ENCODE measurements at places on chromosomes 16 and 17. TPM values are rescaled to one million over a fixed set of nuclear protein-coding genes. Genes with fewer than 3 reads are reported as not detected.
A peak's percentile ranks its signal among the peaks of the same experiment; 100 is the strongest.

DNA sequence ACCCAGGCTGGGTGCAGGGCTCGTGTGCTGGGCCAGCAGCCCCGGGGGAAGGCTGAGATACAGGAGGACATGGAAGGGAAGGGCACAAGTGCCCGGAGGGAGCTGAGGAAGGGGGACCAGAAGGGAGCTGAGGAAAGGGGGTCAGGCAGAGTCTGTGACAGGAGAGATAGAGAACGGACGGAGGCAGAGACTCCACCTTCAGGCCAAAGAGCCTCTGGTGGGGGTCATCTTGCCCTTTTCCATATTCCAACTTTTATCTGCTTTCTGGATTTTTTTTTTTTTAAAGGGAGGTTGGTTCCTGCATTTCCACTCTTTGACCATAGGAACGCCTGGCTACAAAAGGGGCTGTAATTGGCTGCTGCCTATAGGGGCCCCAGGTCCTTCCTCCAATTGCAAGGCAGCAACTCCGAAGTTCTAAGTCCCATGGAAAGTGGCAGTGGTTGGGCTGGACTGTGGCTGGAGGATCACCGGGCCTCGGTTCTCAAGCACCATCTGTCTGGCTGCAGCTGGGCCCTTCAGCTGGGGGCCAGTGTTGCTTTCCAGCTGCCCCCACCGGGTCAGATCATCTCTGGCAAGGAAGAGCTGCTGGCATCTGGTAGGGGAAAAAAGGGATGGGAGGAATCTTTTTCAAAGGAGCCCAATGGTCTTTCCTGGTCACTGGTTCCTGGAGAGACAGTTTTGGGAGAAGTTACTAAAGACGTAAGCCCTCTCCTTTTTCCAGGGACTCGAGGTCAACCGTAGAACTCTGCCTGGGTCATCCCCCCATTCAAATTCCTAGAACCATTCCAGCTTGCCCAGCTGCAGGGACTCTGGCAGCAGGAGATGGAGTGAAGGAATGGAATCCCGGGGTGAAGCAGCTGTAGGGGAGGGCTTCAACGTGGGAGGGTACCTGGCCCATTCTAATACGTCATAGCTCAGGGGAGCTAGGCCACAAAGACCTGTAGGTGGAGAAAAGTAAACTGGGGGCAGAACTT is 13.1 kb upstream of the MRPS23 start:
- no peak for DNase-seq

Gene XYLT1
- 6.4 TPM for polyA plus RNA-seq

Gene GRIN2A
- 0.19 TPM for polyA plus RNA-seq

Gene CCL22
- 0.39 TPM for polyA plus RNA-seq

Gene SPNS2
- 30.7 TPM for polyA plus RNA-seq

DNA sequence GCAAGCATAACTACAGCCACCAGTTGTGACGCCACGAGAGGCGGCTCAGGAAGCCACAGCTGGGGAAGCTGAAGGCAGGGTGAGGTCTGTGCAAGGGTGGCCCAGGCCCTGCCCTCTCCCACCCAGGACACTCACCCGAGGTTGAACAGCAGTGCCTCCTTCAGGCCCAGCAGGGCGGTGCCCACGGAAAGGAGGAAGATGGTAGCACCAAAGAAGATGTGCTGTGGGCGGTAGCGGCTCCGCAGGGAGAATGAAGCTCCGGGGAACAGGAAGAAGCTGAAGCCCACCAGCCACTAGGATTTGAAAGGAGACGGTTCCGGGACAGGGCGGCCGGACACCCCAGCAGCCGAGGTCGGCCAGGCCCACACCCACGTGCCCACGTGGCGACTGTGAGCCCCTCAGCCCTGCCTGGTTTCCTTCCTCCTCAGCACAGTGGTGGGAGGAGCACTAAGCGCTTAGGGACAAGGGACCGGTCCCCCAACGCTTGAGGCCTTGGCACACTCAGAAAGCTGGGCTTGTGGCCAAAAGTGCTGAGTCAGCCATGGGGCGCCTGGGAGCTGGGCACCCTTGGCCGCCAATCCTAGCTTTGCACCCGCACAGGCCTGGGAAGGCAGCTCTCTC is 11.0 kb downstream of the CYB561 start:
- peak; percentile 47 for DNase-seq

- no peak for DNase-seq
Observed at GRCh38 chr16:31707743-31708335, 165.8 kb upstream of the ZNF267 start.

Gene SOX9
- 58.7 TPM for polyA plus RNA-seq

DNA sequence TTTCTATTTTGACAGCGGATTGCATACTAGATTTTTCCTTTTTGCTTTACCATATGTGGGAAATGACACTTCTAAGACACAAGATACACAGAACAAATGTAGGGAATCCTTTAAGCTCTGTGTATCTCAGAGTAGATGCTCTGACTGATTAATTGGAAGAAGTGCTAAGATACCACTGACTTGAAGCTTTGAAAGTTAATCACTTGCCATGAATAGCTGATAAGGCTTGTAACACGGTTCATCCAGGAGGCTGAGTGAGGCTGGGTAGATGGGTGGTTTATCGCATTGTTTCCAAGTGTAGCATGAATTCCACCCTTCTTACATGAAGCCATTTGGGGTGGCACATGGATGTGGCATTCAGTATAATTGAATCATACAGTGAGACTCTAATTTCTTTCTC is 654.1 kb upstream of the RBFOX1 start:
- no peak for DNase-seq

- DNase-seq, result no peak
Observed at GRCh38 chr17:44493339-44493738, 9.9 kb downstream of the GPATCH8 start.

DNA sequence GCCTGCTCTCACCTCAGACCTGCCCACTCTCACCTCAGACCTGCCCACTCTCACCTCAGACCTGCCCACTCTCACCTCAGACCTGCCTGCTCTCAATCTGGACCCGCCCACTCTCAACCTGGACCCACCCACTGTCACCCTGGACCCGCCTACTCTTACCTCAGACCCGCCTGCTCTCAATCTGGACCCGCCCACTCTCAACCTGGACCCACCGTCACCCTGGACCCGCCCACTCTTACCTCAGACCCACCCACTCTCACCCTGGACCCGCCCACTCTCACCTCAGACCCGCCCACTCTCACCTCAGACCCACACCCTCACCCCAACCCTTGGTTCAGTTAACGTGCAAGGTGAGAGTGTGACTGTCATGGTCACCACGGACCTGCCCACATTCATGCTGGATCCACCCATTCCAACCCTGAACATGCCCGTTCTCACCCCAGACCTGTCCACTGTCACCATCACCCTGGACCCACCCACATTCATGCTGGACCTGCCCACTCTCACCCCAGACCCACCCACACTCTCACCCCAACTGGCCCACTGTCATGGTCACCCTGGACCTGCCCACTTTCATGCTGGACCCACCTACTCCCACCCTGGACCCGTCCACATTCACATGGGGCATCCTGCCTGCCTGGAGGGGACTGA is 31.2 kb upstream of the ENPP7 start:
- no peak for DNase-seq

- DNase-seq, result no peak
Observed at GRCh38 chr17:27536781-27537180, 80.5 kb downstream of the KSR1 start.

Gene PDILT
- not detected for polyA plus RNA-seq

GRCh38 chr17:309361-309888 is 43.2 kb downstream of the RPH3AL start:
- no peak for DNase-seq

- peak; percentile 89 for DNase-seq
Observed at GRCh38 chr17:58391302-58391984, 25.9 kb downstream of the RNF43 start.

Gene C1QTNF1
- polyA plus RNA-seq, result 2.7 TPM

Gene TMEM100
- polyA plus RNA-seq, result 46.8 TPM

Gene MT1F
- polyA plus RNA-seq, result 9.2 TPM

- no peak for DNase-seq
Observed at GRCh38 chr16:59405802-59406201, 671.7 kb upstream of the GOT2 start.

- DNase-seq, result no peak
Observed at GRCh38 chr17:43769426-43769825, 9.4 kb downstream of the DUSP3 start.

- no peak for DNase-seq
Observed at GRCh38 chr17:49823614-49824013, 24.3 kb downstream of the TAC4 start.

Gene TBKBP1
- polyA plus RNA-seq, result 29.4 TPM

DNA sequence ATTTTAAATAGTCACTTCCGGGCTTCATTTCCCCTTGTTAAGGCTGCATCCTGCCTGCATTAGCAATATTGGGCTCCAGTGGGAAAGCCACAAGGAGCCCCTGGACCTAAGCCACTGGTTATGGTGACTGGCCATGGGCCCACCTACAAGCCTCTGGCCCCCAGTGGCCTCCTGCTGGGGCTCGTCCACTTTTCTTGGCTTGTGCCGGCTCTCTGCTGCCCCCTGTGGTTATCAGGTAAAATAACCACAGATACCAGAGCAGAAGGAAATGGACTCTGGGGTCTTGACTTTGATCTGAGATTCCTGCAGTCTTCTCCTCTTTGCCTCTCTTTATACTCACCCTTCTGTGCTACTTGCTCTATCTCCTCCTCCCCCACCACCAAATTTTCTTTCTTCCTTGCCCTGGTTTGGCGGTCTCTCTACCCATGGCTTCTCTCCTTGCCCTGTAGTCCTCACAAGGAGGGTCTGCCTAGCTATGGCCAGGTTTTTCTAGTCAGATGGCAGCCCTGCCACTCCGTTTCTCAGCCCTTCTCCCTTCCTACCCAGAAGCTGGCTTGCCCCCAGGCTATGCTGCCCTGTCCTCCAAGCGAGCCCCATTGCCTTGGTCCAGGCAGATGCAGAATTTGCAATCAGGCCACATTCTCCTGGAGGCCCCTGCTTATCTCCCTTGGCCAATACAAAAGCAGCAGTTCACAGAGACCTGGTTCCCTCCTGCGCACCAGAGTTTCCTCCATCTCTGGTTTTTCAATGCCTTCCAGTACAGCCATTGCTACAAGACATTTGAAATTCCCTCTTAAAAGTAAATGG is 82.9 kb upstream of the RCVRN start:
- DNase-seq, result no peak

Gene TERF2IP
- polyA plus RNA-seq, result 81.3 TPM

DNA sequence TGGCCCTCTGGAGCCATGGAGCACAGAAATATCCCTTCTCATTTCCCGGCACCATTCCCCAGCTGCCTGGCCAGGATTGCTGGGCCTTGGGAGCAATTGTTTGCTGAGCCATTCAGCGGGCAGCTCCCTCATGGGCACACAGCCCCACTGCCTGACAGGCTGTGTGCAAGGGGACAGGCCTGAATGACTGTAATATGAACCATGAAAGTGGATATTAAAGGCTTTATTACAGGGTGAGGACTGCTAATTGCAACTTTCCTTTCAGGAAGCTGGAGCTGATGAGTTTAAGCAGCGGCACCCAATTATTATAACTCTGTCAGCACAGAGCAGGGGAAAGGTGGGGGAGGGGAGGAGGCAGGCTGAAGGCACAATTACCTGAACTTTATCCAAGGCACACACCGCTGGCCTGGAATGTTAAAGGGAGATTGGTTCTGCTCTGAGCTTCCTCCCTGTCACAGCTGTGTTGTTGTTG is 159.8 kb upstream of the SDK2 start:
- no peak for DNase-seq

GRCh38 chr16:46731691-46732555 is 16.2 kb downstream of the MYLK3 start:
- DNase-seq, result no peak

GRCh38 chr16:58461056-58461455 is 38.9 kb upstream of the NDRG4 start:
- no peak for DNase-seq

Gene TBC1D3H
- not detected for polyA plus RNA-seq

Gene KRTAP4-5
- polyA plus RNA-seq, result not detected

GRCh38 chr16:11668623-11669379 is 546 bp downstream of the SNN start:
- no peak for DNase-seq

DNA sequence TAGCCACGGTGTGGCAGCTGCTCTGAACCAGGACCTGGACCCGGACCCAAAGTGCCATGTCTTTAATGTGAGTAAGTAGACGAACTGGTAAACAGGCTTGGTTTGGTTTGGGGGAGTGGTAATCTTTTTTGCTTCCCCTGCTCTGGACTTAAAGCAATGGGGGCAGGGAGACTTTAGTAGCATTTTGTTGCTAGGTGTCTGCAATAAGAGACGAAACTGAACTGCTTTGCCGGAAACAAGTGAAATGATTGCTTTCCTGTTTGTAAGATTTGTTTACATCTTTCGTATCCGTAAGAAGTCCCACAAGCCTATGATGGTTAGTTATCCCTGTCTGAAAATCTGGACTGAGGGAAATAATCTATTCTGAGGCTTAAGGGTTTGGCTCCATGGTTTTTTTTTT is 21.5 kb downstream of the PRCD start:
- DNase-seq, result no peak

DNA sequence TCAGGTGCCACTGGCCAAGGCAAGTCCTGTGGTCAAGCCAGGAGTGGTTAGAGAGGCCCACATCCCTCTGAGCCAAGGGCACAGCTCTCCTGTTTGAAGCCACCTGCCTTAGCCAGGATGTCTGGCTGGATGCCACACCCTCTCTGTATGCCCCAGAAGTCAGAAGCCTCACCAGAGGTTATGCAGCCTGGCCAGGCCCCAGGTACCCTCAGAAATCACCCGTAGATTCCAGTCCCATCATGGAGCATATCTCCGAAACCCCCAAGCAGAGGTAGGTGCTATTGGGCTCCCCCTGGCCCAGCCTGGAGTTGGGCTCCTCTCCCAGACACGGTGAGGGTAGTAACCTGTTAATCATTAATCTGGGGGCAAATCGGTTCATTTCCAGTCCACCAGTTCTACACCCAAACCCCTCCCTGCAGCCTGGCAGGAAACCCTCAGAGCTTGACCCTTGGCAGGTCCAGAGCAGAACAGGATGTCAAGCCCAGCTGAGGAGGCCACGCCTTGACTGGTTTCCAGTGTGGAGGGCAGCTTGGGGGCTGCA is 60.6 kb upstream of the TMEM97 start:
- no peak for DNase-seq

Gene GAS7
- polyA plus RNA-seq, result 36.1 TPM

- DNase-seq, result no peak
Observed at GRCh38 chr17:36592716-36593321, 1.1 kb downstream of the DHRS11 start.

GRCh38 chr16:3292604-3293003 is 9.3 kb downstream of the ZNF263 start:
- no peak for DNase-seq

GRCh38 chr17:29292992-29293889 is 707 bp downstream of the NUFIP2 start:
- DNase-seq, result peak; percentile 39

Gene APOH
- 2.2 TPM for polyA plus RNA-seq

Gene ATP1B2
- polyA plus RNA-seq, result 28.6 TPM

Data from right lung (tissue), 10 donors.